Fibroblast of skin of left quadriceps (primary cell): ENCODE measurements at places on chromosomes 11 and 22.

- DNase-seq = no peak
Measured at GRCh38 chr22:26615149-26615548, 2.7 kb downstream of the CRYBB1 start.

- no peak for DNase-seq
Measured at GRCh38 chr11:125625225-125625629, 264 bp downstream of the CHEK1 start.

- DNase-seq = no peak
Measured at GRCh38 chr11:130209954-130210854, 50.6 kb downstream of the ST14 start.

DNA sequence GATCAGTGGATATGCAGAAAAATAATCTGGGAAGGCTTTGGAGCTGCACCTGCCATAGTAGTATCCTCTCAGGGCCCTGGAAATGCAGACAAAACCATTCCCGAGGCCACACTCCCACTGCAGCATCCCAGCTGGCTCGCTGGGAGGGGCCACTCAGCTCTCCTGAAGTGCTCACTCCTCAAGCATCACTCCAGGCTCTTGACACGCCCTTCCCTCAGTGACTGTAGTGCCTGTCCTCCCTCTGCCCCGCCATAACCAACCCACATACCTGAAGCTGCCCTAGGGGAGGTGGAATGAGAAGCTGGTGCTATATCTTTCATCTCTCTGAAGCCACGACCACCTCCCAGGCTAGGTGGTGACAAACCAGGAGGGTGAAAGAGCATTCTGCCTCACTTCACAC lies 4.8 kb downstream of the DSCAML1 start:
- no peak for DNase-seq

- DNase-seq = no peak
Measured at GRCh38 chr11:108491936-108492335, 6.2 kb downstream of the POGLUT3 start.
